ENCODE measurements at places on chromosomes 2 and 18.

GRCh38 chr2:51387235-51387634, 355.3 kb upstream of the NRXN1 start:
- no peak for DNase-seq

DNA sequence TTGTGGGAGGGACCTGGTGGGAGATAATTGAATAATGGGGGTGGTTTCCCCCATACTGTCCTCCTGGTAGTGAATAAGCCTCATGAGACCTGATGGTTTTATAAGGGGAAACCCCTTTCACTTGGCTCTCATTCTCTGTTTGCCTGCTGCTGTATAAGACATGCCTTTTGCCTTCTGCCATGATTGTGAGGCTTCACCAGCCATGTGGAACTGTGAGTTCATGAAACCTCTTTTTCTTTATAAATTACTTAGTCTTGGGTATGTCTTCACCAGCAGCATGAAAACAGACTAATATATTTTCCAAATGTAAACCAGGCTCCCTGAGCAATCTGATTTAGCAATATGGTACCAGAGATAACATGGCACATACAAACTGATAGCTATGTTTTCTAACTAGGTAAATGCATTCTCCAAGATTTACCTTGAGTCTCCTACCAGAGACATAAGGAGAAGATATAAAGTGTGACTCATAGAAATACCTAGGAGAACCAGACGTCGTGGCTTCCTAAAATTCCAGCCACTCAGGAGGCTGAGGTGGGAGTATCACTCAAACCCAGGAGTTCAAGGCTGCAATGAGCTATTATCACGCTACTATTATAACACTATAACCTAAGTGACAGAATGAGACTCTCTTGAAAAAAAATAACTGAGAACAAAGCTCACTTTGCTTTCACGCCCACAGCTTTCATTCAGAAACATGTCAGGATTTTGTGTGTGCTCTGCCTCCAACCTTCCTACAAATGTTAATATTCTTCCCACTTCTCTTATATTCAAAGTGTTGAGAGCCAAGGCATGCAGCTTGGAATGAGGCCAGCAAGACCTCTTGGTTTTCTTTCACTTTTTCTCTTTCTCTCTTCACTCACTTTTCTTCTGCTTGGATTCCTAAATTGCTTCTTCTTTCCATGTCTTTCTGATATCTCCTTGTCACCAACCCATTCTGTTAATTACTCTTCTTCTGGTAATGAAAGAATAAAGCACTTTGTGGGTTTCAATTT, 263.9 kb upstream of the UBE2E3 start:
- no peak for DNase-seq

- no peak for DNase-seq
Observed at GRCh38 chr2:207416111-207416510, 113.7 kb upstream of the CREB1 start.

- DNase-seq = no peak
Observed at GRCh38 chr2:75729861-75730260, 19.1 kb upstream of the GCFC2 start.

DNA sequence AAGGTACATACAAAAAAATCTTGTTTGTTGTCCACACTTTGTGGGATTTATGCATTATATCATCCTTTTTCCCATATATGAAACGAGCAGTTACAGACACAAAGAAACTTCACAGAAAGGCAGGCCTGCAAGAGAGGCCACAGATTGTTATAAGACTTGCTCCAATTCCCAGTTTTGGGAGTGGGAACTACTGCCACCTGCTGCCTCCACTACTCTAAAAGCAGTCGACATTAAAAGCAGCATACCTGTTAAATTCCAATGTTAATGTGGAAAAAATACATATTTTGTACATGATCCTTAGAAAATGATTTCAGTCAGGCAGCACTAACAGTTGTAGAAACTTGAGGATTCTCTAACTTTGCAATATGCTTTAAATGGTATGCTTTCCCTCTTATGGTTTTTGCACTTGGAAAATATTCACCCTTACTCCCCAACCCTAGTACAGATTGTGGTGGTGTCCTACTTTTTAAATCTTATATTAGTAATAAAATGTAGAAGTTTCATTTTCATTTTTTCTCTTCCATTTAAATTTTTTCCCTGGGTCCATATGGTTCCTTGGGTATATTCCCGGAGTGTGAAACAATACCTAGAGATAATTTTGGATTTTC, 37.9 kb downstream of the SLC38A11 start:
- DNase-seq = peak; percentile 20

DNA sequence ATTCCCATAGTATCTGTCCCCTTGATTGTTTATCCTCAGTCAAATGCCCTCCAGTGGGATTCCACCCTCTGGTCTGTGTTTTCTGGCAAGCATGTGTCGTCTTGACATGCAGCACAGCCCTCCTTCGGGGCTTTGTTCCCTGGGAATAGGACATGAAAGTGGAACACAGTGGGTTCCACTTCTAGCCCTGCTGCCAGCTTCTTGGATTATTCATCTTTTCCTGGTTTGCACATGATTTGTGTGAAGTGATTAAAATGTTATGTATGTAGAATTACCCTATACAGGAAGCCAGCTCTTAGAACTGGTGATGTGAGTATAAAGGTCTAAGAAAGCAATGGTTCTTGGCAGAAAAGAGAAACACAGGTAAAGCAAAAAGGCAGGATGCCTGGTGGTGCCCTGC, 142.3 kb downstream of the TANC1 start:
- no peak for DNase-seq

DNA sequence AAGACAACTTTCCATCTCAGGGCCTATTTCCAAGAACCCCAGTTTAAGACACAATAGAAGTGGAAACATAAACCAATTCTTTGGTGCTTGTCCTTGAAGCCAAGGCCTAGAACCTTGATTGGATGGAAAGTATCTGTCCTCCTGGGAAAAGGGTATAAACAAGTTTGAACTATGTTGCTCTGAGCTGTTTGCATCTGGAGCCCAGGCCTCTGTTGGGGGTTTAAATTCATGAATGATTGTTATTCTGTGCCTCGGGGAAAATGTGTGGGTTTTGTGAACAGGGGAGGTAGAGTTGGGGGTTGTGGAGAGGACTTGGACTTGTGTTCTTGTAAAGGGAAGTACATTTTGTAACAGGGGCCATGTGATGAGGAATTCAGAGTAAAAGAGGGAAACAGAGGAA, 406.1 kb downstream of the SLC4A3 start:
- no peak for DNase-seq

DNA sequence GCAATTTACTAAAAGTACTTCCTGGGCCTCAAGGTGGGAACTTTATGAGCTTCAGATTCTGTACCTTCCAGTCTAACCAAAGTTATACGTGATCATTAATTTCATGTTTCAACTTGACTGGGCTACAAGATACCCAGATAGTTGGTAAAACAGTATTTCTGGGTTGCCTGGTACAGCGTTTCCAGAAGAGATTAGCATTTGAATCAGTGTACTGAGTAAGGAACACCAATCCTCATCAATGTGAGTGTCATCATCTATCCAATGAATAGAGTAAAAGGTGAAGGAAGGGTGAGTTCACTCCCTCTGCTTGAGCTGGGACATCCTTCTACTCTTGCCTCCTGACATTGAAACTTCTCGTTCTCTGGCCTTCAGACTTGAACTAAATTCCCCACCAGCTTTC, 274.5 kb upstream of the ID2 start:
- no peak for DNase-seq

DNA sequence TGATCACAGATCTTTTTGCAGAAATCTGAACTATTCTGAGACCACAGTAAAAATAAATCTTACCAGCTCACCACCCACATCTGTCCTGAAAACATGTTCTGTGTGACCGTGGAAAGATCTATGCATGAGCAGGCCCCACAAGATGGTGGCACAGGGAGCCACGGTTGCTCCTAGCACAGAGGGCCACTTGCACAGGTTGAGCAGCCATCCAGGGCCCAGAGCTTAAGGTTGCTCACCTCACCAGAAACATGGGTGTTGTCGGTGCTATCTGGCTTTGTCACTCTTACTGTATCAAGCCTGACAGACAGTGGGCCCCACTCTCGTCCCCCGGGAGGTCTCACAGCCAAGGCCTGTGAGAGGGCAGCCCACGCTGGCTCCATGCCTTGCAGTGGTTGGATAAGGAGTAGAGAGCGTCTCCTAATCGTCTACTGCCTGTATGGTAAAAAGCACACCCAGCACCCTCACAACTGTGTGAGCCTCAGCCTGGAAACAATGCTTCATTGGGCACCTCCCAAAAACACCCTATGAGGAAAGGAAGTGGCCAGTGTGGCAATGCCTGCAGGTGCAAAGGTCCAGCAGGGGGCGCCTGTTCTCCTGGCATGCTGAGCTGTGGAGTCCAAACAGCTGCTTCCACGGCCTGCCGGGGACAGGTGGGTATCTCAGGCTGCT, 19.6 kb downstream of the TUBB6 start:
- peak; percentile 78 for DNase-seq

GRCh38 chr2:179562330-179562885, 297.8 kb upstream of the SESTD1 start:
- DNase-seq = no peak

DNA sequence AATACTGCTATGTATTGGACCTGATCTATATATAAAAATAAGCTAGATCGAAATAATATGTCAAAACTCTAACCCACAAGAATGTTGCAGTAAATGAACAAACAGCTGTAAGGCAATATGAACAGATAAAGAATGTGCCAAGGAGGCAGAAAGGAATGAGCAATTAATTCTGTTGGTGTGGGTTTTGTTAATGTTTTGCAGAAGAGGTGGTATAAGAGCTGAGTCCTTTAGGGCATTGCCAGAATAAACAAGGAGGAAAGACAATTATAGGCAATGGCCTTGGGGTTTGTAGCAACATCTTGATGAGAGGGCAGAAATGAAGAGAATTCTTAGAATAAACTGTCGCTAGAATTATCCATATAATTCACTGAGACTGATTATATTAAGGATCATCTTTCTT, 240.9 kb upstream of the GULP1 start:
- no peak for DNase-seq

DNA sequence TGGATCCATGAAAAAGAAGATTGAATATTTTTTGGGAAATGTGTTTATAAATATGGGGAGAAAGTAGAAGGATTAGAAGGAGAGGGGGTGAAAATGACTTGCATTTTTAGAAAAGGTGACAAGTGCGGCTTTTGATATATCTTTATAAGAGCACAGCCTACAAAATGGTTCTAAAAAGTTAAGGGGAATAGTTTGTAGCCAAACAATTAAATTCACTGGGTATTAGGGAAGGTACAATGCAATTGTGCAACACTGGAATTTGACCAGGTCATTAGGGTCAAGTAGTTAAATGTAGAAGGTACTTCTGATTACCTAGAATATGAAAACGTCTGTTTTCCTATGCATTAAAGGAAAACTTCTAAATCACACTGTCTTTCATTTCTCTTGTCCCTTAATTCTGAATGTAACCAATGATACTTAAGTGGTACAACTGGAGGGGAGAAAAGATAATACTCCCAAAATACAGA, 44.5 kb upstream of the SERTAD2 start:
- no peak for DNase-seq

DNA sequence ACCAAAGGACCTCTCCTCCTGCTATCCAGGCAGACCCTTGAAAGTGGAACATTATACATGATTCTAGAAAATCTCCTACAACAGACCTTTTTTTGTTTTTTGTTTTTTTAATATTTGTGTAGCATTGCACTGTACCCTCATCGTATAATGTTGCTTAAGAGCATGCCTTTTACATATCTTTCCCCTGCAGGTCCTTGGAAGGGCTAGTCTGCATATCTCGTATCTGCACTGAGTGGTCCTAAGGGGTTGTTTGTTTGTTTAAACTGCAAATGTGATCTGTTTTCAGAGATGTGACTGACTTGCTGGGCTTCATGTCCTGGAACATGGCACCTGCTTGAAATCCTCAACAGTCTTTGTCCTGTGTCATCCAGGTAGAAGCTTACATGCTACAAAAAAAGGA, 204.1 kb downstream of the FAM210A start:
- no peak for DNase-seq

DNA sequence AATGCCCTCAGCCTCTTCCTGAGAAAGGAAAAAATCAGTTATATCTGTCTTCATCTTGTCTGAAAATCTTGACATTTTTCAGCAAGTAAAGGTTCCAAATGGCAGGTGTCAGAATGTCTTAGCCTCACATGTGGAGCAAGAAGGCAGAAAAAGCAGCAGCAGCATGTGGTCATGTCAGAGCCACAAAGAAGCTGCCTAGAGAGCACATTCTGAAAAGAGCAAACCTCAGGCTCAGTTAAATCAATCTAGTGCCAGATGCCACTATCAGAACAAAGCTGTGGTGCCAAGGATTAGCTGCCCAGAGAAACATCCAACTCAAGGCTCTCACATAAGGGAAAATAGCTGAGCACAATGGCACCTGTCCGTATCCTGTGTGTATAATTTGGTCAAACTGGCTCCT, 105.9 kb downstream of the SRBD1 start:
- DNase-seq = no peak

DNA sequence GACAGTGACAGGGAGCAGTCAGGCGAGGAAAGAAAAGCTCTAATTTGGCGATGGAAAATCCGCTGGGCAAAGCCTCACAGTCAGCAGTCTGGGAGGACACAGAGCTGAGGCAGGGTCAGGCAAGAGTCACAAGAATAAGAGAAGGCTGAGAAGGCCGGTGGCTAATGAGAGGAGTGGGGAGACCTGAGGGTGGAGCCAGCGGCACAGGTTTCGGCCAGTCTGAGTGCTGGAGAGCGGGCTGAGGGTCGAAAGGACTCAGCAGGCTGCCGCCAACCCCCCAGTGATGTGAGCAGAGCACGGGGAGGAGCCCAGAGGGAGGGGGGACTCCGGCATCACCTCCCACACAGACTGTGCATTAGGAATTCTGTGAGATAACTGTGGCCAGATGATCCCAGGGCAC, 500.6 kb upstream of the MYT1L start:
- DNase-seq = no peak

DNA sequence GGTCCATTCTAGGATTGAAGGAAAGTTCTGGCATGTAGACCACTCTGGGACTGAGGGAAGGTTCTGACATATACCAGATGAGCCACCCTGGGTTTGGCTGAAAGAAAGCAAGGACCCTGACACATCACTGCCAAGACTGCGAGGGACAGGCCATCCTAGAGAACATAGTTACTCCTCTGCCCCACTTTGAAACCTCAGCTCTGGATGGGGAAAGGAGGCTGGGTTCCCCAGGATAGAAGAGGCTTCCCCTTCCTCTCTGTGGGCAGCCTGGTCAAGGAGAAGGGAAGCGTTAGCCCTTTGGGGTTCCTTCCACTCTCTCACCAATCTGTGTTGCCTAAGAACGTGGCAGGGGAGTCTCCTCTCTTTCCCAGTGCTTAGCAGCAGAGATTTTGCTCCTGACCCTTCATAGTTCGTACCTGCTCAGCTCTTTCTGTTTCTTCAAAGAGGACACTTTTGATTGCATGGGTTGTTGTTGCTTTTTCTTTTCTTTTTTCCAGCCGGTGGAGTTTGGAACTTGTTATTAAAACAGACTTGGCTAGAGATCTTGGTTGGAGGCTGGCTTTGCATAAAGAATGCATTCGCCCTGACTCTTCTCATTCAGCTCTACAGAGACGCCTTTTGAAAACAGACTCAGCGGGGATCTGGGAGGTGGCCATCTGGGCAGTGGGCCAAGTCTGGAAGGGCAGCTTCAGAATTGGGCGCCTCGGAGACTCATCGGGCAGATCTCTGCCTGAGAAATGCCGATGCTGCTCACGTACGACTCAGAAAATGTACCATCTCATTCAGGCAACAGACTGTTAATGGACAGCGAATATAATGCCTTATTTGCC, 166.1 kb downstream of the CLIP4 start:
- no peak for DNase-seq
